Posterior vena cava (tissue), 2 donors: ENCODE measurements at places on chromosomes 7 and 10. TPM values are rescaled to one million over a fixed set of nuclear protein-coding genes. Genes with fewer than 3 reads are reported as not detected.

PDE1C gene
- 47.8 TPM for total RNA-seq

ANKRD7 gene
- 0.48 TPM for total RNA-seq

SHOC2 gene
- 70.1 TPM for total RNA-seq

DNA sequence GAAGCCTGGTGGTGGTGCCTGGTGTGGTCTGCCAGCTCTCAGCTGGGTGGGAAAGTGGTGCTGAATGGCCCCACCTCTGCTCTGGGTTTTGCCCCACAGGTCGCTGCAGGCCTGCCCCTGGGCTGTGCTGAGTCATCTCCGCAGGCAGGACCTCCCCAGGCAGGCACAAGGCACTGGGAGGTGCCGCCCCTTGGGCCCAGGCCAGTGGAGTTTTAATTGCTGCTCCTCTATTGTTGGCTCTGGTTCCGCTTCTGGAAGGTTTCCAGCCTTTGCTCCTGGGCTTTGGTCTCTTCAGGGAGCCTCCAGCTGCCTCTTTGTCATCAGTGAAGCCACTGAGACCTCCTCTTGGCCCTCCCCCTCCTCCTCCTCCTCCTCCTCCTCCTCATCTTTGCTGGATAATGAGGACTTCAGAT is 180.3 kb upstream of the GRB10 start:
- DNase-seq: no peak

PAXIP1 gene
- total RNA-seq: 7.0 TPM

- DNase-seq: no peak
Observed at GRCh38 chr7:79506481-79506880, 53.0 kb upstream of the MAGI2 start.

LARP4B gene
- total RNA-seq: 49.6 TPM

ABCA13 gene
- 0.10 TPM for total RNA-seq

DNA sequence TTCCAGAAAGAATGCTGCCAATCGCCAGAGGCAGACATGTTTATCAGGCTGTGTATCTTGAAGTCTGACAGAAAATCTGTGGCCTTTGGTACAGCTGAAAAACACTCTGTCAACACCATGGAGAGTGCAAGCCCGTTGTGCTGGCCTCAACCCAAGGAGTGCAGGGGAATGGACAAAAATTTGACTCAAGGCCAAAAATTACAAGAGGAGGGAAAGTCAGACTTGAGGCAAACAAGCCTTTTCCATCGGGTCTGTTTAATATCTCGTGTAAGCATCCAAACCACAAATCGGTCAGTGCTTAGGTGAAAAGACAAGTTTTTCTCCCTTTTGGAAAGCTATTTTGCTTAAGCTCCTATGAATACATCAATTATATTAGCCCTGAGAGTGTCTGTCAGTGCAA is 305.3 kb upstream of the NFE2L3 start:
- DNase-seq: peak; percentile 90

DNA sequence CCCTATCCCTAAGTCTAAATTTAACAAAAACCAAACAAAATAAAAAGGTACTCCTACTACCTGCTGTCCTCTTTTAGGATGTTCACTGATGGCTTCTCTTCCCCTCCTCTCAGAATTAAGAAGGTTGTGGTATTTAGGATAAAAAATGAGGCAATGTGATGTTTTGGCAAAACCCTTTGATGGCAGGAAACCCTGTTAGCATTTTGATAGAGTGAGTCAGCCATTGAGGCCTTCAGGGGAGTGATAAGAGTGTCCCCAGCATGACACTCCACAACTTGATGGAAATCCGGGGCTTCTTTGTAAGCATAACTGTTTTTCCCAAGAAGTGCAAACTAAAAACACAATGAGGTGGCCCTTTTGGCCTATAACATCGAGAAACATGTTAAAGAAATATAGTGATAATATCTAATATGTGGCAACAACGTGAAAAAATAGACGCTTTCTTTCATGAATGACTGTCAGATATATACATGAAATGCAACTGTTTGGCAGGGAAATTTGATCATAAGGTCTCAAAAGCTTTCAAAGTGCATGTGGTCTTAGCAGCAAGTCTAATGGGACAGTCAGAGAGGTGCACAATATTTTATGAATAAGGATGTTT is 55.0 kb downstream of the PRTFDC1 start:
- no peak for DNase-seq

DNA sequence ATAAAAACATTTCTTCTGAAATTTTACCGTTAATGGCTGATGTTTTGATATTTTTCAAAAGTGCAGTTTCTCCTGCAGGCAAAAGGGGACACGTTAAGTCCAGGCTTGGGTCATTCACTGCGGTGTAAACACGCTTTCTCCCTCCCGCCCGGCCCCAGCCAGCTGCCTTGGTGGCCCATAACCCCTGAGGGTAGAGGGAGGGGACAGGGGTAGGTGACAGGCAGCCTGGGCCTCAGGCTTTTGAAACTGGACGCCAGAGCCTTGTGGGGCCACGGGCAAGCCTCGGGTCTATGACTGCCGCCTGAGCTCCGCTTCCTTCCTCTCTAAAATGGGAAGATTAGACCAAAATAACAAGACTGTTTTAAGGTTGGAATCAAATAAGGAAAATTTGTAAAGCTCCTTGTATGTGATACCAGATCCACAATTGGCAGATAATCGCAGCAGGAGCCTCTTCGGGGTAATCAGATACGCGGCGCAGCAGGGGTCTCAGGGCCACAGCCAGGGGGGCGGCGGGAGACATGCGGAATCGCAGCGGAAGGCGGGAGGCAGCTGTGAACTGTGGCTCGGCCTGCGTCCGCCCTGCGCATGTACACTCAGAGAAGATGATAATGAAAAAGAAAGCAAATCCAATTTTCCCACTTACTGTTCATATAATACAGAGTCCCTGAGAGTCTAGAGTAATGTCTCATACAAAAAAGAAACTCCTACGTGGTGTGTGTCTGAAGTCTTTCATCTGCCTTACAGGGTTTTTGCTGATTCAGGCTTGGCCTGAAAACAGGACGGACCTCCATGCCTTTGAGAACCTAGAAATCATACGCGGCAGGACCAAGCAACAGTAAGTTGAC is 138.3 kb downstream of the EGFR start:
- no peak for DNase-seq
